Stimulated activated CD4-positive, alpha-beta T cell treated with anti-CD3 and anti-CD28 coated beads, Interleukin-12 subunit alpha, Interleukin-12 subunit beta, amount 100 ng/mL, for 24 hours (primary cell): ENCODE measurements at places on chromosomes 16 and 17.

DNA sequence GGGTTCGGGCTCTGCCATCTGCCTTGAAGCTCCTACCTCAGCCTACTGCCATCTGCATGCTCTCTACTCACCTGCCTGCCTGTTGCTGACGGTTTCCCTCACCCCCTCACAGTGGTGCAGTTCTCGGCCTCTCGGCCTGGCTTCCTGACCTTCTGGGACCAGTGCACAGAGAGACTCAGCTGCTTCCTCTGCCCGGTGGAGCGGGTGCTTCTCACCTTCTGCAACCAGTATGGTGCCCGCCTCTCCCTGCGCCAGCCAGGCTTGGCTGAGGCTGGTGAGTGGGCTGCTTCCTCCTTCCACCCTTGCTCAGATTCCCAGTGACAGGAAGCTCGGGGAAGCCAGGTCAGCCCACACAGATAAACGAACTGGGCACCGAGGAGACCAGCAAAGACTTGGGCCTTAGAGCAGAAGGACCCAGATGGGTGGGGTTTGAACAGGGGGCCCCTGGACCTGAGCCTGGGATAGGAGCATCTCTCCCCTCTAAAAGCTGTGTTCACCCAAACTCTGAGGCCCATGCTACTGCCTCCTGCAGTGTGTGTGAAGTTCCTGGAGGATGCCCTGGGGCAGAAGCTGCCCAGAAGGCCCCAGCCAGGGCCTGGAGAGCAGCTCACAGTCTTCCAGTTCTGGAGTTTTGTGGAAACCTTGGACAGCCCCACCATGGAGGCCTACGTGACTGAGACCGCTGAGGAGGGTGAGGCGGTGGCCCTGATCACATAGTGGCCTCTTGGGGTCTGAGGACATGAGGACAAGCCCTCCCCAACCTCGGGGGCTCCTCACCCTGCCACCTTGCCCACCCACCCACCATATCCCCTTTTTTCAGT is 16.4 kb downstream of the RIPOR1 start:
- DNase-seq: no peak

GRCh38 chr16:87953308-87954215 is 2.3 kb downstream of the BANP start:
- DNase-seq: no peak

DNA sequence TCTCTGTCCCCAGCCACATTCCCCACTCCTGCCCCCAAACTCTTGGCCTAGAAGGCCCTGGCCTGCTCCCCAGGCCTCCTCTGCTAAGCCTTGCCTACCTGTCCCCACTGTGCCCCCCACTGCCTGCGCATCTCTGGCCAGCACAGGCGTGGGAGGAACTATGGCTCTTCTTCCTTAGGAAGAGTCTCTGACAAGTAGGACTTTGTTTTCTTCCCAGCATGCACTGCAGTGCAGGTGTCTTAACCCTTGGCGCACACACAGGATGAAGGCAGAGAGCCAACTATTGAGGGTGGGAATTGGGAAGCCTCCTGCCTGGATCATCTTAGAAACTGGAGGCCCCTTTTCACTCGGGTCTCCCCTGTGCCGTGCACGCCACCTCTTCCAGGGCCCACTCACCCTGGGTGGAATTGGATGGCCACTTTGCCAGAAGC is 3.6 kb downstream of the AMDHD2 start:
- DNase-seq: no peak

GRCh38 chr16:2019518-2019920 is at the start of gene NPW:
Gene NPW, plus strand, starts transcription at chr16:2019785.
- DNase-seq: no peak

DNA sequence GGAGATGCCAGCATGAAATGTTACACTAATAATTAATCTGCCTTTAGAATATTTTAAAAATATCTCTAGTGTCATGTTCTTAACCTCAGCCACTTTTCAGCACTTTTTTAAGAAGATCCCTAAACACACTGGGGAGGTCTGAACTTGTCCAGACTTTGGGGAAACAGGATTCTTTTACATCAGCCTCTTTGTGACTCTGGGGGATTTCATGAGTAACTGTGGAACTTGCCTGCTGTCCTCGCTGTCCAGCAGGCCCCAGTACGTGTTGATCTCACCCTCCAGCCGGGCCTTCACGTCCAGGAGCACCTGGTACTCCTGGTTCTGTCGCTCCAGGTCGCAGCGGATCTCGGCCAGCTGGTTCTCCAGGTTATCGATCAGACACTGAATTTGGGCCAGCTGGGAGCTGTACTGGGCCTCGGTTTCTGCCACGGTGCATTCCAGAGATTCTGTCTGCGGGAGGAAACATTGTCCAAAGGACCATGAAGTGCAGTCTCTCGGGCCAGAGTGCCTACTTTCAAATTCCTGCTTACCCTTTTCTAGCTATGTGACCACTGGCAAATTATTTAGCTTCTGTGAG is 5.5 kb downstream of the KRT40 start:
- DNase-seq: no peak

GRCh38 chr16:88405216-88406060 is 22.7 kb downstream of the ZNF469 start:
- no peak for DNase-seq

DNA sequence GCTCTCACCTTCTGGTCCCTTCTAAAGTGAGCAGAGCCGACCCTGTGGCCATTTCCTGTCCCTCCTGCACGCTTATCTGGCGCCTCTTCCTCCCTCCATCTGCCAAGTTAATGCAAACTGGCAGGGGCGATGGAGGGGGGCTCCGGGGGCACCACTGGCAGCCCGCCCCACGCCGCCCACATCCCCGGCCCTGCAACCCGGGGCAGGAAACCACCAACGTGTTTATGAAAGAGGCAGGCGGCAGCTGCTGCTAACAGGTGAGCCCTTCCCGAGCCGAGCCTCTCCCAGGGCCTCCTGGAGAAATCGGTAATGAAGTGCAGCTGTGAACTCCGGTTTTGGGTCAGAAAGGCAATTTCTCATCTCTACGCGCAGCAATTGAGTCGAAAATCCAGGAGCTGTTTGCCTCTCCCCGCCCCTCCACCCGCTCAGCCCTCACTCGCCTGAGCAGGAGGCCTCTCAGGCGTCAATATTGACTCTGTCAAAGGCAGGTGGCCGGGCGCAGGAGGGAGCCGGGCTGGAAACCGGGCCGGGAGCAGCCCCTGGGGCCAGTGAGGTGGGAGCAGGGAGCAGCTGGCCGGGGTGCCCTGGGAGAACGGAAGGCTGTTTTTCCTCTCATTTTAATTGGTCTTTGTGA is 164.4 kb upstream of the GSE1 start:
- DNase-seq: no peak

GRCh38 chr17:32946375-32947135 is 18.6 kb downstream of the TMEM98 start:
- DNase-seq: no peak

DNA sequence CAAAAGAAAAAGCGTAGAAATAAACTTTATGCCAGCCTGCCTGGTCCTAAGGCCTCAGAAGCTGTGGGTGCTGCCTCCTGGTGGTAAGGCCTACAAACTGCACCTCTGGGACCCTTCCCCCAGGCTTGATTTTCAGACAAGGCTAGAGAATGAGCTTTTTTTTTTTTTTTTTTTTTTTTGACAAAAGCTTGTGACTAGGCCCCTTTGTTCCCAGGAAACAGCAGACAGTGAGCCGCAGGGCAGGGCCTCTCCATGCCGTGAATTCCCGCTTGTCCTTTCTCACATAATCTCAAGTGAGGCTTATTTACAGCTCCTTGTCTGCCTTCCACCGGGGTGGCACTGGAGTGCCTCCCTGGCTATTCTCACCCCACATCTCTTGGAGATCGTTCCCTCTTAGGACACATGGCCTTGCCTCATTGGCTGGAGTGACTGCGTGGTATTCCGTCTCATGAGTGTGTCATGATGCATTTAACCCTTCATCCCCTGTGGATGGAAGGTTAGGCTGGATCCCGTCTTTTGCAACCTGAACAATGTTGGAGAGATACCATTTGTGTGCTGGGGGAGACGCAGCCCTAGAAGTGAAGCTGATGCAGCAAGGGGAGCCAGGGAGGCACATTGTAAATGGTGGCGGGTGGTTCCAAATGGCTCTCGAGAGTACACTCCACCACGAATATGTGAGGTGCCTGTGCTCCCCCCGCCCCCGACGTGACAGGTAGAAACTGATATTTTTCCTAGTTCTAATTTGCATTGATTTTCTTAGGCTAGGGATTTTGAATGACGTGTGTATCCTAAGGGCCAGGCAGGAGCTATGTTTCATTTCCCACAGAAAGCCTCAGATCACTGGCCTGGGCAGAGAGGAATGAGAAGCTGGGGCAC is 49.6 kb downstream of the USP22 start:
- DNase-seq: peak; percentile 30

DNA sequence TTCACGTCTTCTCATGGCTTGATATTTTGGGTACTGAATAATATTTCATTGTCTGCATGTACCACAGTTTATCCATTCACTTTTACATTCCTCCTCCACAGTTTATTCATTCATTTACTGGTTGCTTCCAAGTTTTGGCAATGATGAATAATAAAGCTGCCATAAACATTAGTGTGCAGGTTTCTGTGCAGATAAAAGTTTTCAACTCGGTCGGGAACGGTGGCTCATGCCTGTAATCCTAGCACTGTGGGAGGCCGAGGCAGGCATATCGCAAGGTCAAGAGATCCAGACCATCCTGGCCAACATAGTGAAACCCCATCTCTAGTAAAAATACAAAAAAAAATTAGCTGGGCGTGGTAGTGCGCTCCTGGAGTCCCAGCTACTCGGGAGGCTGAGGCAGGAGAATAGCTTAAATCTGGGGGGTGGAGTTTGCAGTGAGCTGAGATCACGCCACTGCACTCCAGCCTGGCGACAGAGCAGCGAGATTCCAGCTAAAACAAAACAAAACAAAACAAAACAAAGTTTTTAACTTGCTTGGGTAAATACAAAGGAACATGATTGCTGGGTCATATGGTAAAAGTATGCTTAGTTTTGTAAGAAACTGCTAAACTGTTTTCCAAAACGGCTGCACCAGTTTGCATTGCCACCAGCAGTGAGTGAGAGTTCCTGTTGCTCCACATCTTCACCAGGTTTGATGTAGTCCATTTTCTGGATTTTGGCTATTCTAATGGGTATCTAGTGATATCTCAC is 89.5 kb downstream of the WWP2 start:
- no peak for DNase-seq

- no peak for DNase-seq
Measured at GRCh38 chr17:73302189-73302588, 9.6 kb downstream of the CDC42EP4 start.

- DNase-seq: no peak
Measured at GRCh38 chr16:46924402-46924801, 40.2 kb downstream of the GPT2 start.

GRCh38 chr17:13698832-13699231 is 97.1 kb upstream of the HS3ST3A1 start:
- DNase-seq: no peak

DNA sequence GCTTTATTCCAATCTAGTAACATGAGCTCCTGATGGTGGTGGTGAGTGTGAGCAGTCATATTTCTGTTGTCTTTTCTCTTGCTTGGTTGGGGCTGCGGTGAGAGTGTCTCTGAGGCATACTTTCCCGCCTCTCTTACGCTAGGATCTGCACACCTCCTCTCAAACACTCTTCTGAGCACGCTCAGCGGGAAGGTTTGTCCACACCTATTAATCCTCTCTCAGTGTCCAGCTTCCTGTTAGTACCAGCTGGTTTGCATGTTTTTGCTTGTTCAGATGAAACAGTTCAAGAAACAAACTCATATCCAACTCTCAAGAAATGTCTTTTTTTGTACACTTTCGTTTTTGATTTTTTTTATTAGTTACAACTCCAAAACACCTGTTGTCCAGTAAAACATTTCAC is 89.5 kb downstream of the CCDC182 start:
- no peak for DNase-seq

DNA sequence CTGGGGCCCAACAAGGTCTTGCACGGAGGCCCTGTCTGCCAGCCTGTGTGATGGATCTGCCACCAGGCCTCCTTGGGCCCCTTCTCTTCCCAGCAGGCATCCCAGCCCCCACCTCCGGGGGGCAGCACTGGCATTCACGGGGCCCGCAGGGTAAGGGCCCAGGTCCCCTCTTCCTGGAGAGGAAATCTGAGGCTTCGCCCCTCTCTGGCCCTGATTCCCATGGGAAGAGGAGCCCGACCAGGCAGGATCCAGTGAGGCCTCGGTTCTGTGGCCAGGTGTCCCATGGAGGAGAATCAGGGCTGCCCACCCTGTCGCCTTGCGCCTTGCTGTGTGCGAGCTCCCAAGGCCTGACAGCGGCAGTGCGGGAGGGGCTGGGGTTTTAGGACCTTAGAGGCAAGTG is 48.4 kb downstream of the PDPK1 start:
- no peak for DNase-seq

- no peak for DNase-seq
Measured at GRCh38 chr16:58842746-58843145, 108.6 kb upstream of the GOT2 start.

DNA sequence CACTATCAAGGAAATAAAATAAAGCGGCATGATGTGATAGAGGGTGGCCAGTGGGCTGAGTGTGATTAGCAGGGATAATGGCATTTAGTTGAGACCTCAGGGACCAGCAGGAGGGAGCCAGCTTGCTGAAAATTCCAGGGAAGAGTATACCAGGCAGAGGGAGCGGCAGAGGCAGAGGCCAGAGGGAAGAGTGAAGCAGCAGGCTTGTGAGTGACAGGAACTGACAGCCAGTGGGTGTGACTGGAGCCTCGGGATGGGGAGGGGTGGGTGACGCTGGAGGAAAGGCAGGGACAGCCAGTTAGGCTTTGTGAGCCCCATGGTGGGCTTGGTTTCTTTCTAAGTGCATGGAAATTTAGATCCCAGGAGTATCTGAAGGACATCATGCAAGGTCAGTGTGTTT is 209.7 kb upstream of the CACNG3 start:
- DNase-seq: no peak

DNA sequence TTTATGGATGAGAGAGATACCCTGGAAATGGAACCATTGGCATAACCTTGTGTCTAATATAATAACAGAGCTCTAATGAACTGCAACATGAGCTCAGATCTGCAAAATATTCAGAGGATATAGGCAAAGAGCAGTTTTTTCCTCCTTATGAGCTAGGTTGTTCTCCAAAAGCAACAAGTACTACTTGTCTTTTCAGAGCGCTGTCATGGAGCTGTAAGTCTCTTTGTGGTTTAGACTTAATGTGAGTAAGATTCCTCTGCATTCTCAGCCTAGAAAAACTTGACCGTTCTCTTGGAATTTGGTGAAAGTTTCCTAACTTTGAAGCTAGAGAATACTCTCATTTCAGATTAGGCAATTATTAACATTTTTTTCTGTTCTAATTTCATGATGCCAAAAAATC is 85.2 kb downstream of the FTO start:
- no peak for DNase-seq
